ENCODE measurements at places on chromosomes 2 and 18.

- DNase-seq: no peak
These were observed 119.0 kb upstream of the SYT4 start for GRCh38 chr18:43396266-43396665.

DNA sequence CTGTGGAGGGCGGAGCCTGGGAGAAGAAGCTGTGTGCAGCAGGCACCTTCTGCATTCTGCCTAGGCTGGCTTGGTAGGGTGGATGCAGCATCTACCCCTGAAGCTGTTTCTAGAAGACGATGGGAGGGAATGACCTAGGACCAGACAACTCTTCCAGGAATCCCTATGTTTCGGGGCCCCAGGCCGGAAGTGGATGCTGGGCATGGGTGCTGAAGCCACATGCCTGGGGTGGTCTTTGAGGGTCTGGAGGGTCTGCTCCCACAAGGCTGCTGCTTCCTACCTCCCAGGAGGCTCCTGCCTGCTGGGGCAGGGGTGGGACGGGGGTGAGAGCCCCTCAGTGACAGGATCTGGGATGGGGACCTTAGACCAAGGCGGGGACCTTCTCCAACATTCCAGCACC lies 61.0 kb downstream of the CIB4 start:
- no peak for DNase-seq

- DNase-seq: no peak
These were observed 225.7 kb downstream of the TCF4 start for GRCh38 chr18:55362303-55362702.

DNA sequence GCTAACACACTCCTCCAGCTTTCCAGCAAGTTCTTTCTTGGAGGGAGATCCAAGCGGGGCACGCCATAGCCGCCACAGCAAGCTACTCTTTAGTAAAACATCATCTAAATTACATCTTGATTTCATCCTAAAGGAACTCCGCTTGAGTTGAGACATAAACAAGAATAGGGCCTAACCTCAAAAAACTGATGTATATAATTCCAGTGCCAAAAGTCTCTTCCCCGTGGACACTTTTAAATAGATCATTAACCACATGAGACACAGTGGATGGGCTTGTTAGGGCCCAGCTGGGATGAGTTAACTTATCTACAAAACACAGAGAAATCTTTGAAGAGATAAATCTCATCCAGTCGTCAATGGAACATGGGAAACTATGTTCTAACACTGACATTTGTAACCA lies 20.8 kb upstream of the MLPH start:
- peak; percentile 89 for DNase-seq

DNA sequence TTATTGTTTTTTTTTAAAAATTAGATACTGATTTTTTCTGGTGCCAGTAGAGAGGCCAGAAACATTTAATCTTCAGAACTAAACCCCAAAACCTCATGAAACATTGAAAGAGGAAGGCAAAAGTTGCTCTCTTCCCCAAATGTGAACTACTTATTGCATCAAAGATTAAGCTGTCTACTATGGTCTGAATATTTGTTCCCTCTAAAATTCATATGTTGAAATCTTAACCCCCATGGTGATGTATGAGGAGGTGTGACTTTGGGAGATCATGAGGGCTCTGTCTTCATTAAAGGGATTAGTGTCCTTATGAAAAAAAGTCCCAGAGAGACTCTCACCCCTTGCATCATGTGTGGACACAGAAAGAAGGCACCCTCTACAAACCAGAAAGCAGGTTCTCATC lies 28.2 kb upstream of the SLC8A1 start:
- DNase-seq: no peak

DNA sequence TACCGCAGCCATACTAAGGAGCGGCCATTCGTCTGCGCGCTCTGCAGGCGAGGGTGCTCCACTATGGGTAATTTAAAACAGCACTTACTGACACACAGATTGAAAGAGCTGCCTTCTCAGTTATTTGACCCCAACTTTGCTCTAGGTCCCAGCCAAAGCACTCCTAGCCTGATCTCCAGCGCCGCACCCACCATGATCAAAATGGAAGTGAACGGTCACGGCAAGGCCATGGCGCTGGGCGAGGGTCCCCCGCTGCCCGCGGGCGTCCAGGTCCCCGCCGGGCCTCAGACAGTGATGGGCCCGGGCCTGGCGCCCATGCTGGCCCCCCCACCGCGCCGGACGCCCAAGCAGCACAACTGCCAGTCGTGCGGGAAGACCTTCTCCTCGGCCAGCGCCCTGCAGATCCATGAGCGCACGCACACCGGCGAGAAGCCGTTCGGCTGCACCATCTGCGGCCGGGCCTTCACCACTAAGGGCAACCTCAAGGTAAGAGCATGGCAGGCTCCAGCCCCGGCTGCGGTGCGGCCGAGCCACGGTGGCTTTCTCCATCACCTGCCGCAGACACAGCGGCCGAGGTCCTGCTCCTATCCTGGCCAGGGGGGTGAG lies 15.5 kb downstream of the SALL3 start:
- DNase-seq: no peak

- peak; percentile 65 for DNase-seq
These were observed 128.3 kb downstream of the DNER start for GRCh38 chr2:229586012-229586411.

DNA sequence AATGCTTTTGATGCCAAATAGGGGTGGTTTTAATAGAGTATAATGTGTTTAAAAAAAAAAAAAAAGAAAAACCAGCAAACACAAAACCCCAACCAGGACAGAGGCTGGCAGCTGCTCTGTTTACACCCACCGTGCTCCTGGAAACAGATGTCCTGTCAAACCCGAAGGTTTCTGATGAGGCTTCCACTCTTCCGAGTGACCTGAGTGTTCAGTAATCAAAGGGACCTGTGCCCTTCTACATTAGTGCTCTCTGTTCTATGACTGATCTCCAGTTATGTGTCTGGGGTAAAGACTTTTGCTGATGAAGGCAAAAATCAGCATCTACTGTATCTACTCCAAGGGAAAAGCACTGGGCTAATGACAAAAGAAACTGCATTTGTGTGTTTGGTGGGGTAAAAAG lies 3.5 kb upstream of the KLHL29 start:
- DNase-seq: peak; percentile 53

DNA sequence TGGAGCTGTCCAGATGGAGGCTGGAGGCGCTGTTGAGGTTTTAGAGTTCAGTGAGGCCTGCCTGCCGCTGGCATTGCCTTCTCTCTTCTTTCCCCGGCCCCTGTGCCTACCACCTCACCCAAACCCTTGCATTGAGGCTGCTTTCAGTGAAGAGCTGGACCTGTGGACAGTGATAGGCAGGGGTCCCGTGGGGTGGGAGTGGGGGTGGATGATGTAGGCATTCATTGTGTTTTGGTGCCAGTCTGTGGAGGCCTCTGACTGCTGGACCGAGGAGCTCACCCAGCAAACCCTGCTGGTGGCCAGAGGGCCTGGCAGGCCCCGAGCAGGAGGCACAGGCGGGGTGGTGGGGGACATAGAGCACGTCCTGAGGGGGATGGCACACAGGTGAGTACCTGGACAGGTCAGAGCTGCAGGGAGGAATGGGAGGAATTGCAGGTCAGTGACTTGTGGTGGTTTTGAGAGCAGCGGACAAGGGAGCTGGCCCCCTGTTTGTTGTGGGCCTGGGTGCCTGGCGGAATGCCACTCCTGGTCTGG lies 35.6 kb downstream of the NGEF start:
- DNase-seq: no peak

DNA sequence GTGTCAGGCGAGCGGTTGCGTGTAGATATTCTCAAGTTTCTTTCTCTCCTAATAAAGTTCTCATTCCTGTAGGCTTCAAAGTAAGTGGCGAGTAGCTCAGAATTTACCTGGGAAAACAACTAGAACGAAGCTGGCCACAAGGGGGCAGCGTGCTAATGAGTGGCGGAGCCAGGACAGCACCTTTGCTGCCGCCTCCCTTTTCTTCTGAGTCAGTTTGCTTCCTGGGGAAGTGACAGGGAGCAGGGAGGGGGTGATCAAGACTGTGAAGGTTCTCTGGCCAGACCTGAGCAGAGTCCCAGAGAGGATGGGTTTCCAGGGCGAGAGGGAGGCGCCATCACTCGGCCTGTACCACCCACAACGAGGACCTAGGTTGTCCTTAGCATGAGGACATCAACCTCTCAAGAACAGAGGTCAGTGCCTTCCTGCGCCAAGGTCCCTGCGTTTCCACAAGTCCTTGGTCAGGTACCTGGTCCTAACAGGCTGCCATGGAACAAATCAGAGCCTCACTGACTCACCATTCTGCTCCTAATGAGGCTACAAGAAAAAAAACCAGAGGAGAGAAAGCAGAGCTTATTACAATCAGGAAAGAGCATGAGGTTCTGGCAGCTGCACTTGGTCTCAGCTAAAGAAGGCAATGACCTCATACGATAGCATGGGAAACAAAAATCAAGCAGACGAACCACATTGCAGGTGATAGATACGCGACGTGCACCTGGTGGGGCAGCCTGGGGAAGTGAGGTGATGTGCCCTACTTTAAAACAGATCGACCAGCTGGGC lies 98.7 kb downstream of the PLB1 start:
- DNase-seq: peak; percentile 88

DNA sequence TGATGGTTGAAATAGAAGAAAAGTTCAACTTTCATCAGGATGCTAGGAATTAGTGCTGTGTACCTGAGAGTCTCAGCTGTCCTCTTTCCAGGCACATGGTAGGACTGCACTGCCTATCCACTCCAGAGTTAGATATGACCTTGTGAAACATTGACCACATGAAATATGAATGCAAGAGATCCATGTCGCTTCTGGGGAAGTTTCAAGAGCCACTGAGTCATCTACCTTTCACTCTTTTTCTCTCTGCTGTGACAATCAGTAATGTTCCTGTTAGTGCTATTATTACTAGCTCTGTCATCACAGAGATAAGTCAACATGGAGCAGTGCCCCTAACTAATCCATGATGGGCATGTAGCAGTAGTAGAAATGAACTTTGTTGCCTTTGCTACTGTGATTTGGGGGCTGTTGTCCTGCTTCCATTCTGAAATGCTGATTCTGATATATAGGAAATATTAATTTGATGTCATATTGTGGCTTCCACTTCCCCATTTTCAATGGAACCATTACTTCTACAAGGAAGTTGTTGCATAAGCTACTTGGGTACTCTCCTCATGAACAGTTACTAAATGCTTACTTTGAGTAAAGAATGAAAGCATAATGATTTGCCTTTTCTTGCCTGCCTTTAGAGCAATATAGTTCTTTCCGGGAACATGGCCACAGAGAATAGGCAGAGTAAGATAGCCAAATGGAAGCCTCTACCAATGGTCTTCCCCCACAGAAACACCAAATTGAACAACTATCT lies 192.8 kb upstream of the ZNF521 start:
- no peak for DNase-seq

- peak; percentile 38 for DNase-seq
These were observed 28.1 kb downstream of the NCKAP1 start for GRCh38 chr2:183010112-183010511.

DNA sequence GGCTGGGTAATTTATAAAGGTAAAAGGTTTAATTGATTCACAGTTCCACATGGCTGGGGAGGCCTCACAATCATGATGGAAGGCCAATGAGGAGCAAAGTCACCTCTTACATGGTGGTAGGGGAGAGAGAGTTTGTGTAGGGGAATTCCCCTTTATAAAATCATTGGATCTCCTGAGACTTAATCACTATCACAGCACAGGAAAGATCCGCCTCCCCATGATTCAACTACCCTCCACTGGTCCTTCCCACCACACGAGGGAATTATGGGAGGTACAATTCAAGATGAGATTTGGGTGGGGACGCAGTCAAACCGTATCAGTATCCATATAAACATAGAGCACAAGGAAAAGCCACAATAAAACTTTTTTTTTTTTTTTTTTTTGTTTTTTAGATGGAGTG lies 172.6 kb upstream of the PIEZO2 start:
- peak; percentile 45 for DNase-seq

DNA sequence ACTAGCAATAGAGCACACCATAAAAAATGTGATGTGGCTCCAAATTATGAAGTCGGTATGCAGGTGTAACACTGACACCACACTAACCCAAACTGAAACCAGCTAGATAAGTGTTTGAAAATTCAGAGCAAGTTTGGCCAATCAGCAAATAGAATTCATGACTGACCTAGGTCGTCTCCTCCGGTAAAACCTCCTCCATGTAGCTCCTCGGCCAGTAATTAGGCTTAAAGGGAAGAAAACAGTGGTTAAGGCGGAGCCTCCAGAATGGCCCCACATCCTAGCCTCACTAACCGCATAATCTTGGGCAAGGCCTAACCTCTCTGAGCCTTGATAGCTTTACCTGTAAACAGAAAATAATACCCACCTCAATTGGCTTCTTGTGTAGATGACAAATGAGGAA lies 30.1 kb downstream of the C1D start:
- no peak for DNase-seq

GRCh38 chr2:144227427-144228105 lies 292.4 kb downstream of the ZEB2 start:
- DNase-seq: no peak

DNA sequence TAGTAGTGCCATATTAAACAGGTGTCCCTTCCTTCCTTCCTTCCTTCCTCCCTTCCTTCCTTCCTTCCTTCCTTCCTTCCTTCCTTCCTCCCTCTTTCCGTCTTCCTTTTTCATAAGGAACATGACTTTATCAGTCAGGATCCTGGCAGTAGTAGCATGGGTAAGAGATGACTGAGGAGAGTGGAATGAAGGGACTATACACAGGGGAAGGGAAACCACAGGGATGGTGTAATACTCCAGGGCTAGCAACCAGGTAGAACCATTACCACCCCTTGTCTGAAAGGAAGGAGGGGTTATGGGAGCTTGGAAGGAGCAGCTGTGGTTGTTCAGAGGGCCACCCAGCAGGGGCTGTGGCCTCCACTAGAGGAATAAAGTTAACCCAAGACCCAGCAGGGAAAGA lies 23.2 kb upstream of the KDM3A start:
- peak; percentile 31 for DNase-seq

DNA sequence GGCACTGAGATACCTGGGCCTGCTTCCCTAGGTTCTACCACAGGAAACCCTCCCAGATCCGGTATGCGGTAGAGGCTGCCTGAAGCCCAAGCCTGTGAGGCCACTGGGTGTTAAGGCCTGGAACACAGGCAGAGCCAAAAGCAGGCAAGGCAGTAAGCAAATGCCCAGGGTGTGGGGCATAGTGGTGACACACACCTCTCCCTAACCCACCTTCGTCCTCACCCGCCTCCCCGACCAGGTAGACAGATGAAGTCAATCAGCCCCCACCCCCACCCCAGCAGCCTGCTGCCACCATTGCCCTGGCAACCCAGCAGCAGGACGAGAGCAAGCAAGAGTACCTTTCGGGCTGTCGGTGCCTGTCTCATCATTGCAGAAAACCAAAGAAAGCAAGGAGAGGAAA lies 6.1 kb downstream of the DCTN1 start:
- no peak for DNase-seq

DNA sequence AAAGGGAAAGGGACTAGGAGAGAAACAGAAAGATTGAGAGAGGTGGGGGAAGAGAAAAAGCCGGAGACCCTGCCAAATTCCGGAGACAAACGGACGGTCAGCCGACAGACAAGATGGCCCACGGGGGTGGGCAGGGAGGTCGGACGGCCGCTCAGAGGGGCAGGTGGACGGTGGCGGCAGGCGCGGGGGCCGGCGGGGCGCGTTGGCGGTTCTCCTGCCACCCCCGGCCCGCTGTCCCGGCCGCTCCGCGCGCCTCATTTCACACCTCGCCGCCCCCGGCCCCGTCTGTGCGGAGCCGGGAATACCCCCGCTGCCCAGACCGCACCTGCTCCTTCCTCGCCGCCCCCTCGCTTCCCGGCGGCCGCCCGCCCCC lies 935 bp downstream of the SLC30A3 start:
- no peak for DNase-seq
